ENCODE measurements at places on chromosomes 7 and 10.

GRCh38 chr7:133675510-133676218 lies 422.8 kb downstream of the EXOC4 start:
- DNase-seq, result no peak

GRCh38 chr7:22851145-22851544 lies 28.5 kb upstream of the TOMM7 start:
- DNase-seq, result no peak

DNA sequence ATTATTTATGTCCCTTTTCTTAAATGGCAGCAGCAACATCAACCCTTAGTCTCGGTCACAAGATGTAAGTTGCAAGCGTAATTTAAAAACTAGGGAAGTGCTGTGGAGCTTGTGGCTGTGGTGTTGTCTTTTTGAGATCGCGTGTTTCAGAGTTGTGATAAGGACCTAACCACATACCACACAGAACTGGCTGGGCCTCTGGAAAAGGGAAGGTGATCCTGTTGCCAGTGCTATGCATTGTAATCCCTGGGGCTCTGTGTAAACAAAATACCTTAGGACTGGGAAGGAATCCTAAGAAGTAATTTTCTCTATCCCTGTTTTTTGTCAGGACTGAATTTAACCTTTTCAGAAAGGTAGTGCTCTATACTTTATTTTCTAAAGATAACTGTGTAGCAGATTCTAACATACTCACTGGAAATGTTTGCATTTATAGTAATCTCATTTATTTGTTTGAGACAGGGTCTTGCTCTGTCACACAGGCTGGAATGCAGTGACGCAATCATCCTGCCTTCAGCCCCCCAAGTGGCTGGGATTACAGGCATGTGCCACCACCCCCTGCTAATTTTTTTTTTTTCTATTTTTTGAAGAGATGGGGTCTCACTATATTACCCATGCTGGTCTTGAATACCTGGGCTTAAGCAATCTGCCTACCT lies 60.4 kb downstream of the INPP5F start:
- no peak for DNase-seq

- DNase-seq, result no peak
These were observed at the start of gene DIP2C for GRCh38 chr10:689452-690371. Gene DIP2C (minus strand): TSS chr10:689668. CDS start chr10:689578, 90 bp downstream.

- DNase-seq, result no peak
These were observed 271.9 kb downstream of the ADARB2 start for GRCh38 chr10:1465418-1465911.

- no peak for DNase-seq
These were observed 17.0 kb downstream of the TMEM130 start for GRCh38 chr7:98852826-98853225.

- DNase-seq, result no peak
These were observed 26.3 kb downstream of the CLRN3 start for GRCh38 chr10:127866276-127867013.

DNA sequence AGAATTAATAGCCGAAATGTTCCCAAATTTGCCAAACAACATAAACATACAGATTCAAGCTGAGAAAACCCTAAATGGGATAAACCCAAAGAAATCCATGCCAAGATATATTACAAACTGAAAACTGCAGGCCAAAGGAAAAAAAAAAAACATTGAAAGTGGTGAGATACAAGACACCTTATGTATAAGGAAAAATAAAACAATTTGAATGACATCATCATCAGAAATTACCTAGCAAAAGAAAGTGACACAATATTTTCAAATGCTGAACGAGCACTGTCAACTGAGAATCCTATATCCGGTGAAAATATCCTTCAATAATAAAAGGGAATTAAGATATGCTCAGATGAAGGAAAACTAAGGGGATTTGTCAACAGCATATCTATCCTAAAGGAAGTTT lies 66.5 kb downstream of the PHYHIPL start:
- DNase-seq, result no peak

DNA sequence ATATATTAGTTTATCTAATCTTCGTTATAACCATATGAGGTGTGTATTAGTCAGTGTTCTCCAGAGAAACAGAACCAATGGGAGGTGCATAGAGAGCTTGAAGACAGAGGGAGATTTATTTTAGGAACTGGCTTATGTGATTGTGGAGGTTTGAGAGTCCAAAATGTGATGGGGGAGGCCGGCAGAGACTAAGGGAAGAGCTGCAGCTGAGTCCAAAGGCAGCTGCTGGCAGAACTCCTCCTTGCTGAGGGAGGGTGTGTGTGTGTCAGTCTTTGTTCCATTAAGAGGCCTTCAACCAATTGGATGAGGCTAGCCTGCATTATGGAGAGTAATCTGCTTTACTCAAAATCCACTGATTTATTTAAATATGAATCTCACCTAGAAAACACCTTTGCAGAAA lies 165.1 kb downstream of the SH3PXD2A start:
- DNase-seq, result no peak
